CD8-positive, alpha-beta T cell (primary cell): ENCODE measurements at places on chromosomes 13 and 19.
A peak's percentile ranks its signal among the peaks of the same experiment; 100 is the strongest.

DNA sequence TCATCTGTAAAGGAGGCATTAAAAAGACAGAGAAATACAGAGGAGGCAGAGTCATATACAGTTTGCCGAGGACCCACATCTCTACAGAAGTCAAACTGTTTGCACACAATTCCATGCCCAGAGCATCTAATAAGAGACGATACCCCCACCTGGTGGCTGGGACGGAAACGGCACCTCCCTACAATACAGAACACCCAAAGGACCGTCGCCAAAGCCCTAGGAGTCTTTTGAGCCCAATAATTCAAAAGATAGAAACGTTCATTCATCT is 703 bp upstream of the PLEKHG2 start:
- DNase-seq = peak; percentile 84

GRCh38 chr19:19356901-19357566 is 36.4 kb downstream of the MAU2 start:
- no peak for DNase-seq

- no peak for DNase-seq
Measured at GRCh38 chr13:30435911-30436451, 13.7 kb downstream of the UBE2L5 start.

DNA sequence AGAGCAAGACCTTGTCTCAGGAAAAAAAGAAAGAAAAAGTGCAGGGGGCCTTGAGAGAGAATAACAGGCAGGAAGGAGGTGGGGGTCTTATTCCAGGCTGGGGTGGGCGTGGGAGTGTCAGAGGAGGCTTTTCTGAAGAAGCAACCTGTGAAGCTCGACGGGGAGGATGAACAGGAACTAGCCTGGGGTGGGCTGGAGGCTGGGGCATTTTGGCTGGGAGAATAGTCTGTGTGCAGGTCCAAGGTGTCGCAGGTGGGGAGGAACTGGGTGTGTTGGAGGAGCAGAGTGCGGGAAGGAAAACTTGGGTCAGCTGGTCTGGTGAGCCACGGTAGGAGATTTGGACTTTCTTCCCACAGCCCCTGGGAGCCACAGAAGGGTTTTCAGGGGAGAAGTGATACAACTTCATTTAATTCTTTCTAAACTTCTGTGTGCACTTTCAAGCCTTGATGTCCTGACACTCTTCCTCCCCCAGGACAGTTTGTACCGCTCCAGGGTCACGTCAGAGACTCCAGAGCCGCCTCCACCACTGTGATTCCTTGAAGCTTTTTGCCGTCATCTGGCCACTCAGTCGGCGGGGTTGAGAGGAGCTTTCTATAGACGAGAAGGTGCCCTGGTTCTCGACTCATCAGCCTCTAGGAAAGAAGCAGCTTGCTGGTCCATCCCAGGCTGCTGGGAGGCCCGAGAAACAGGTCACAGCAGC is 138.7 kb downstream of the SIPA1L3 start:
- no peak for DNase-seq

DNA sequence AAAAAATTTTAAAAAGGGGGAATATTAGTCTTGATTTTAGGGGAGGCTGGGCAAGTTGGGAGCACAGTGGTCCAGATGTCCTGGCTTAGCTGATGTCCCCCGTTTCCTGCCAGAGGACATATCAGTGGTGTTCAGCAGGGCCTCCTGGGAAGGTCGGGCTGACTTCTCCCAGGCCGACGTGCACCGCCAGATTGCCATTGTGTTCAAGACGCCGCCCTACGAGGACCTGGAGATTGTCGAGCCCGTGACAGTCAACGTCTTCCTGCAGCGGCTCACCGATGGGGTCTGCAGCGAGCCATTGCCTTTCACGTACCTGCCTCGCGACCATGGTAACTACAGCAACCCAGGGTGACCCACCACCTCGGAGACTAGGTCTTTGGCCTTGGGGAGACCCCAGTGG is 6.4 kb upstream of the CLASRP start:
- DNase-seq = no peak
